Activated CD8-positive, alpha-beta memory T cell treated with anti-CD3 and anti-CD28 coated beads for 36 hours (primary cell): ENCODE measurements at places on chromosomes 7 and 10. TPM values are rescaled to one million over a fixed set of nuclear protein-coding genes. Genes with fewer than 3 reads are reported as not detected.

Gene TAS2R41
- total RNA-seq, result not detected

Gene POM121L12
- not detected for total RNA-seq

Gene SNCG
- total RNA-seq, result not detected

Gene STK17A
- 38.6 TPM for total RNA-seq

Gene LIPJ
- not detected for total RNA-seq
